Astrocyte (in vitro differentiated cells and primary cell): ENCODE measurements at places on chromosomes 2 and 18. TPM values are rescaled to one million over a fixed set of nuclear protein-coding genes. Genes with fewer than 3 reads are reported as not detected.

The ARHGEF4 gene
- 3.3 and 4.8 TPM in 2 replicates for total RNA-seq

The TXNL1 gene
- total RNA-seq = 71.8 and 77.0 TPM in 2 replicates

The DUSP2 gene
- total RNA-seq = 0.84 and 0.95 TPM in 2 replicates

The GKN1 gene
- not detected in 2 replicates for total RNA-seq

The B4GALT6 gene
- total RNA-seq = 17.0 and 17.7 TPM in 2 replicates

The DNAJC27 gene
- total RNA-seq = 3.1 and 3.5 TPM in 2 replicates

The CRYBA2 gene
- total RNA-seq = not detected in 2 replicates

The SCN1A gene
- not detected in 2 replicates for total RNA-seq

GRCh38 chr2:28521663-28522062 is 25.8 kb downstream of the PLB1 start:
- no peak for DNase-seq

- DNase-seq = peak; percentile 13
These were observed 95.5 kb downstream of the ATP9B start for GRCh38 chr18:79164706-79165105.

- no peak for DNase-seq
These were observed 65.8 kb downstream of the FAM210A start for GRCh38 chr18:13660510-13660909.

GRCh38 chr2:222689322-222689721 is 17.9 kb downstream of the MOGAT1 start:
- DNase-seq = no peak

DNA sequence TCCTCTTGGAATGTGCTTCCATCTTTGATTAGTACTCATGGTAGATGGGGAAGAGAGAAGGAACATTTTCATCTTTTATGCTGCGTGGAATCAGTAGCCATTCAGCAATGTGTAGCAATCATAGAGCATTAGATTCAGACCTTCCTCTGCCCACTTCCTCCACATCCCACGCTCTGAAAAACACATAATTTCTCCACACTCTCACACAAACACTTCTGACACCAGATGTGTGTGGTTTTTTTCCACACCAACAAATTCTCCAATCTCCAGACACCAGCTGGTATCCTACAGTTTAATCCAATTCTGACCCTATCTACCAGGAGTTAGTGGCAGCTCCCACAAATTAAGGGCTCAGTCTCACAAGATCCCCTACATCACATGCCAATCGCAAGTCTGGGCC is 103.3 kb downstream of the AOX1 start:
- no peak for DNase-seq

DNA sequence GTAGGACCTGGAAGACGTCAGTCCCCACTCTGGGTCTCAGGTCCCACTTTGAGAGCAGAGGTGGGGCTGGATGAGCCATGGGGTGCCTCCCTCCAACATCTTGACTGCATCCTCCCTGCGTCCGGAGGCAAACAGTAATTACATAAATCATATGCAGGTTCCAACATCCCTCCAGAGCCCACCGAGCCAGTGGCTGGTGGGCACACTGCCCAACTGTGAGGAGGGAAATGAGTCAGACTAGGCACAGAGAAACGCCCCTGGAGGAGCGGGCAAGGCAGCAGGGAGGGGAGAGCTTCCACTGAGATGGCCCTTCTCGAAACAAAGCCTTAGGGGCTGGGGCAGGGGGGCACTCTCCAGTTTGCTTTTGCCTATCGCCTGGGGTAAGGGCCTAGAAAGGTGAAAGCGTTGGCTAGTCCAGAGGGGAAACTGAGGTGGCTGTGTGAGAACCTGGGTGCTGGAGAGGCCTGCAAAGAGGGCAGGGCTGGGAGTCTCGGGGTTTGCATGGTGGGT is 168.2 kb upstream of the MYCN start:
- DNase-seq = no peak

DNA sequence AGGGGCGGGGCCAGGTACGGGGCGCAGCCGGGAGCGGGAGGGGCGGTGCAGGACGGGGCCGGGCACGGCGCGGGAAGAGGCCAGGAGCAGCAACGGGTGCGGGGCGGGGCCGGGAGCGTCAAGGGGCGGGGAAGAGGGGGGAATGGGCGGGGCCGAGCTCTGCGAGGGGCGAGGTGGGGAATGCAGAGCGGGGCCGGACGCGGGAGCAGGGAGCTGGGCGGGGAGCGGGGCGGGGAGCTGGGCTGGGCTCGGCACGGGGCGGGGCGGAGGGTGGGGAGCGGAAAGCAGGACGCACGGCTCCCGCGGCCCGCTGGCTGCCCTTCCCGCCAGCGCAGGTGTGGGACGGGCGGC is at the start of gene IMPA2:
IMPA2 (plus strand) TSS at position 316 of the 351 bp plus-strand sequence. CDS start 163 bp downstream, outside the sequence.
- DNase-seq = no peak

DNA sequence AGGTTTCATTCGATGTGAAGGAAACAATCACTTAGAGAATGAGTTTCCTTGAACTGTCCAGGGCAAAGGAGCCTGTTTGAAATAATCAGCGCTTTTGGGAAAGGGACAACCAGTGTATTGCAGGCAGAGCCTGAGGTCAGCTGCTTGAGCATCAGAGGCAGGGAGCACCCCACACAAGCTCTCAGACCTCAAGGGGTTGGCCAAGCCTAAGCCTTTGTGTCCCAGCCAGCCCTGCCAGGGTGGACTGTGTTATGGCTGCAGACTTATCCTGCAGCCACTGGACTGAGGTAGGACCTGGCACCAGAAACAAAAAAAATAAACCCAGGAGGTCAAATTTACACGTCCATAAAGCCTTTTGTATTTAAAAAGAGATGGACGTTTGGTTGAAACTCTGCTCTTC is 228.3 kb downstream of the SEPTIN10 start:
- DNase-seq = no peak

DNA sequence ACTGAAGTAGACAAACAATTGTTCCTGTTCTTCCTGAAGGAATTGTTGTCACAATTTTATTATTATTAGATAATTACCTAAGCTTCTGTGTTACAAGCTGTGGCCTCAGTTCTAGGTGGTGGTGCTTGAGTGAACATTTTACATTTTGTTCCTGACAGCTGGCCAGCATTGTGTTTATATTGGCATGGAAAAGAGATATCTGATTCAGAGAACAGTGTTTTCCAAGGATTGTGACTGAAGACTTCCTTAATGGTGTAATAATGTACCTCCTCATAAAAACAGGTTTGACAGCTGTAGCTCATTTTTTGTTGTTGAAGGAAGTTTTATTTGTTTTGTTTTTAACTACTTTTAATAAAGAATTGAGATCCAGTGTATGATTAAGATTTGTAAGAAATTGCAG is 95.2 kb downstream of the EPB41L5 start:
- DNase-seq = peak; percentile 77

- DNase-seq = no peak
These were observed 373.6 kb downstream of the NUP35 start for GRCh38 chr2:183497861-183498260.

GRCh38 chr2:230734247-230735175 is 21.9 kb downstream of the CAB39 start:
- DNase-seq = no peak

DNA sequence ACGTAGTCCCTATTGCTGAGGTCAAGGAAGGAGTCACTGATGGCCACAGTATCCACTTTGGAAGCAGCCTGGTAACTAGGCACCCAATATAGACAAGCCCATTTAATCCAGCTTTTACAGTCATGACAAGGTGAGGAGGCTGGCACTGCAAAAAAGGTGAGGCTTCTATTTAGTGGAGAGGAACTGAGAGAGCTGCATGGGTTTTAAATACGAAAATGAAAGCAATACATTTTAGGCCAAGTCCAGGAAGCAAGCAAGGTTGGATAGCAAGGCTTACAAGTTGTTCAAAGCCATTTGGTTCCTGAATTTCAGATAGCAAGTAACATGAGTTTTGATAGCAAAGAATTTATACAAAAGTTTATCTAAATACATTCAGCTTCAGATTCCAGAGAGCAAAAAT is 80.4 kb downstream of the SGPP2 start:
- DNase-seq = no peak

DNA sequence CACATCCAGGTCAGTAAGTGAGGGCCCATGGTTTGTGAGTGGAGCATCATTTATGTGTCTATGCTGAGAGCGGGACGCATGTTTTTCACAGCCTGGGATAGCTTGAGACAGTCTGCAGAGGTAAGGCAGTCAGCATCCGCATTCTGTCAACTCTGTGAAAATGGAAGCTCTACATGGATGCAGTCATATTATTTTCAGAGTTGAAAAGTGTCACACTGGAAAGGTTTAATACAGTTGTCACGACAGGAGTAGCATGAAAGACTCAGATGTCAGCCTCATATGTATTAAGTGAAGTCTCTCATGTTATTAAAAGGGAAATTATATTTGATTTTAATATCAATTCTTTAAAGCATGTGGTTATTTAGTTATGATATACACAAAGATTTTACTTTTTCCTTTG is 436.9 kb upstream of the GYPC start:
- DNase-seq = no peak
